ENCODE measurements at places on chromosomes 7 and 10.

- no peak for DNase-seq
Observed at GRCh38 chr10:10685566-10685965, 332.1 kb upstream of the CELF2 start.

DNA sequence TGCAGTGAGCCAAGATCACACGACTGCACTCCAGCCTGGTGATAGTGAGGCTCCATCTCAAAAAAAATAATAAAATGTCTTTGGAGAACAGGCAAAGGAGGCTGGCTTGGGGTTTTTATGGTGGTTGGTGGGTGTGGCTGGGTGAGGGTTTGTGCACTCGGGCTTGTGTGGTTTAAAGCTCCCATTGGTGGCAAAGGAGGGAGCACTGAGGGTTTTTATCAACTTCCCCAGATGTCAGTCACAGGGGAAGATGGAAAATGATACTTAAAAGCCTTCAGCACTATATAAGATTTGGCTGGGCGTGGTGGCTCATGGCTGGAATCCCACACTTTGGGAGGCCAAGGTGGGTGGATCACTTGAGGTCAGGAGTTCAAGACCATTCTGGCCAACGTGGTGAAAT lies 16.3 kb upstream of the RNF216 start:
- DNase-seq = no peak

DNA sequence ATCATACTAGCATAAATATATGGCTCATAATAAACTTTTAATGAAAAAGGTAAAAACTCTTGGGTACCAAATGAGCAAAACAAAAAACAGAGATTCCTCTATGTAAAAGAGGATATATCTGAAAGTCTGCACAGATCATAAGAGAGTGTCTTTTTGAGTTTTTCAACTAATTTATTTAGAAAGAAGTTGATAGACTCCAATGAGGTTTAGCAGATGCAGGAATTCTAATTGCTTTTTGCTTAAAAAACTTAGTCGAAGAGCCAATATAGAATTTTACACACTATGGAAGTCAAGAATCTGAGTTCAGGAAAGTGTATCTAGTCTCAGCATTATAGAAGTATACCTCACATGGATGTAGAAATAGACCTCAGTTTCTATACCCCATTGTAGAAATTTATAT lies 3.4 kb upstream of the MLLT10 start:
- DNase-seq = no peak

GRCh38 chr7:49791088-49791741 lies 17.8 kb downstream of the VWC2 start:
- DNase-seq = peak; percentile 28

GRCh38 chr7:37047260-37047659 lies 323.0 kb upstream of the AOAH start:
- no peak for DNase-seq

DNA sequence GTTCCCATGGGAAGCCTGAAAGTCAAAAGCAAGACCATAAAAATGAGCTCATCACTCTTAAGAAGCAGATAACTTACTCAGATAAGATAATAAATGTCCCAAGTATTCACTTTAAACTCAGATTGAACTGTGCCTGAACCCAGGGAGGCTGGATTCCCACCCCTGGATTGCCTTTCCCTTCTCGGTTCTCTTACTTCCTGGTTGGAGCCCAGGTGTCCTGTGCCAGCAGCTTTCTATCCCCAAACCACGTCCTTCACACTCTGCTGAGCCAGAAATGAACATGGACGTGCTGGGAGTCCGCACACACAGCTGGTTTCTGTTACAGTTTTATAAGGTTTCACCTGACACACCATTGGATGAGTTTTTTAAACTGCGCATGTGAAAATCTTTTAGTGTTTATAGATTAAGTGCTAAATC lies 636.2 kb upstream of the IGFBP3 start:
- DNase-seq = no peak

DNA sequence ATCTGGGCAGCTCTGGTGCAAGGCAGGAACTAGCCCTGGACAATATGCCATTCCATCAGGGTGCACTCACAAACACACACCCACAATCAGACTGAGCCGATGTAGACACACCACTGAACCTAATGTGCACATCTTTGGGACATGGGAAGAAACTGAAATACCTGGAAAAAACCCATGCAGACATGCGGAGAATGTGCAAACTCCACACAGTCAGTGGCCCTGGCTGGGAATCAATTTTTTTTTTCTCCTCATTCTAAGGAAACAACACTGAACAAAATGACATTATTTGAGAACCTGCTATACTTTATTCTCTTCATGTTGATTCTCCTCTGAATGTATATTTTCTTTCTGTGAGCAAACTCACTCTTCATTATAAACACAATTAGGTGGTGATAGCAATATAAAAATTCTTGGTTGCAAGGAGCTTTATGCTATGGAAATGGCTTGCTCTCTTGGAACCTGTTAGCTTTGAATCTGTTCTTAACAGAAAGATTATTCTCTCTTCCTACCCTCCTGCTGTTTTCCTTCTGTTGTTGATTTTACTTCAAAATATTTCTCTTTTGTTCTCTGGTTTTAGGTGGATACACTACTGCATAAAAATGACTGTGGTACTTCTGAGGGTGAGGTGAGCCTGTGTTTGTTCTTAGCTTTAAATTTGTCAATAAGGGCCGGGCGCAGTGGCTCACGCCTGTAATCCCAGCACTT lies 33.0 kb upstream of the MICU1 start:
- no peak for DNase-seq

DNA sequence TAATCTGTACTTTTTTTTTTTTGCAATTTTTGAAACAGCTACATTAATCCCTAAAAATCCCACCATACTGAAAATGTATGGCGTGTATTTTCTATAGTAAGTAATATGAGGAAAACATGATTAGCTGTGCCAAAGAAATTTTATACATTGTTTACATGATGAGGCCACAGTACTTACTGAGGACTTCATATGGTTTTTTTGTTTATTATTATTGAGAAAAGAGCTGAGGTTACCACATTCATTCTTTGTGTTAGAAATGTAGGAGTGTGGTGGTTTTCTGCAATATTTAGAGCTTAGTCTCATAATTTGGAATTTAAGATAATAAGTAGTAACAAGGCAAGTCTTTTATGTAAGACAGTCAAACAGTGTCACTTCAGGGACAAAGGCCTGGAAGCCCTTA lies 45.1 kb downstream of the SLC25A40 start:
- DNase-seq = no peak

DNA sequence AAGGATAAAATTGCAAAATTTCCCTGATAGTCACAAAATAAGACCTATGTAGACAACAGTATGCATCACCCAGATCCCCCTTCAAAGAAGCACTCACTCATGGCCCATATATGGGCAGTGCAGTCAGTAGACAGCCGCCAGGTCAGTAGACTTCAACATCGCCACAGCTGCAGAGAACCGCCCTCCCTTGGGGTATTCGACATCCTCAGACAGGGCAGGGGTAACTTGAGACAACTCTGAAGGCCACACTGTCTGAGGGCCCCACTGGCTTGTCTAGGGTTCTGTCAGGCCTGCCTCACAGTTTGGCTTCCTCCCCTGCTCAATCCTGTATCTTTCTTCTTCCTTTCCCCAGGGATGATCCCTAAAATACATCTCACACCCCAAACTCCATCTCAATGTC lies 172.3 kb downstream of the IMMP2L start:
- DNase-seq = no peak

GRCh38 chr10:6269953-6270867 lies 67.5 kb downstream of the PFKFB3 start:
- DNase-seq = no peak

GRCh38 chr7:125857606-125858005 lies 928.0 kb upstream of the POT1 start:
- no peak for DNase-seq

DNA sequence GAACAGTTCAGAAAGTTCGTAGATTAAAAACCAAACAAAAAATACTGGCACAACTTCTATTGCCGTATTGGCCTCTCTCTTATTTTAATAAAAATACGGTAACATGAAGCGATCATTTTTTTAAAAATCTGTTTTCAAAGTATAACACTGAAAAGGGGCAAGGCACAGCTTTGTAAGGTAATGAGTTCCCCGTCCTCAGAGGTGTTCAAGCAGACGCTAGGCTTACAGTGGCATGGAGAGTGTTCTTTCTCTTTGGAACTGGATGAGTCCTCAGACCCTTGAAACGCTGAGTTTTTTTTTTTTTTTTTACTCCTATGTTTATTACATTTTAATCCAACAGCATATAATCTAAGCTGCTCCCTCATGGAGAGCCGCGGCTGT lies 7.8 kb downstream of the EN2 start:
- DNase-seq = no peak

GRCh38 chr10:11439523-11440053 lies 171.9 kb downstream of the USP6NL start:
- DNase-seq = no peak
